ENCODE measurements at places on chromosomes 7 and 10.

GRCh38 chr10:114100848-114101741 is 57.4 kb downstream of the ADRB1 start:
- DNase-seq: no peak

DNA sequence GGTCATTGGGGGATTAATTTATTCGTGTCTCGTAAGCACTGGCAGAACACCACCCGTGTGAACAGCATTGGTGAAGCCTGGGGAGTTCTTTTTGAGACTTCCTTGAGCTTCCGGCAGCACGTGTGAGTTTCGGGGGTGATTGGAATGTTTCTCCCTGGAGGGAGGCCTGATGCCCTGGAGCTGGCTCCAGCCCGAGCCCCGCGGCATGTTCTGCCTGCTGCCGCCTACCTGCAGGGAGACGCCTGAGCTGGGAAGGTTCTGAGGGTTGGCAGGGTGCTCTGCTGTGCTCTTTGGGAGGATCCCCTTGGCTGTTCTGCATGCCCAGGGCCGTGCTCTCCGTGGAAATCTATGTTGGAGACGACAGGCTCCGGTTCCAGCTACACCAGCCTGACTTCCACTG is 159.3 kb downstream of the MGMT start:
- no peak for DNase-seq

GRCh38 chr10:23088609-23089008 is 6.8 kb upstream of the MSRB2 start:
- DNase-seq: no peak

DNA sequence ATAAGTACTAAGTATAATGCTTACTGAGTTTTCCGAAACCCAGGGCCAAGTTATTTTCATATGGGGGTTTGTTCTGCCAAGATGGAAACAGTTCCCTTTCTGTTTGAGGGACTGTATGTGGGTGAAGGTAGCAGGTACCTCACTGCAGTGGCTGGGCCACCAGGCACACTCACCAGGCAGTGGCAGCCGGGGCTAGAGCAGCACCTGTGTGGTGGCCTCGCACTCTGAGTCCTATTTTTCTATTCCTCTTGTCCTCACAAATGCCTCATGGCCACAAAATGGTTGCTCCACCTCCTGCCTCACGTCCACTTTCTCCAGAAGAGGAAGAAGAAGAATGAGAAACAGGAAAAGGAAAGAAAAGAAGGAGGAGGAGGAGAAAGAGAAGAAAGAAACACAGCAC is 167.3 kb upstream of the SHH start:
- DNase-seq: no peak

- no peak for DNase-seq
Observed at GRCh38 chr10:119161680-119162451, 3.6 kb downstream of the SFXN4 start.

GRCh38 chr10:71737001-71737833 is 17.6 kb upstream of the C10orf105 start:
- no peak for DNase-seq

DNA sequence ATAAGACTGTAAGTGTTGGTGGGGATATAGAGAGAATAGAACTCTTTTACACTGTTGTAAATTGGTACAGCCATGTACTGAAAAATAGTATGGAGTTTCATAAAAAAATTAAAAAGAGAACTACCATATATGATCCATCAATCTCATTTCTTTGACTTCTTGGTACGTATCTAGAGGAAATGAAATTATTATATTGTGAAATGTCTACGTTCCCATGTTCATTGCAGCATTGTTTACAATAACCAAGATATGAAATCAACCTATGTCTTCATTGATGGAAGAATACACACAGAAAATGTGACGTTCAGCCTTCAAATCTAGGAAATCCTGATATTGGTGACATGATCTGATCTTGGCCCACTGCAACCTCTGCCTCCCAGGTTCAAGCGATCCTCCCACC is 32.0 kb downstream of the SHOC2 start:
- no peak for DNase-seq

All from NCI-H1417 treated with DMSO at 0.1 percent for 48 hours (cell line).